ENCODE measurements at places on chromosomes 4 and X.

GRCh38 chr4:124641715-124642381 is 70.7 kb downstream of the ANKRD50 start:
- H3K36me3 ChIP-seq, result no peaks in the 10 kb centered on the region
- H3K4me3 ChIP-seq, result no peak overlapping the region
- no peak overlapping the region for H3K27ac ChIP-seq
- no peaks in the 10 kb centered on the region for H3K4me1 ChIP-seq
- peaks cover 2% of the 10 kb centered on the region for H3K27me3 ChIP-seq

GRCh38 chrX:41481264-41482109 is 34.3 kb downstream of the NYX start:
- no peak overlapping the region for H3K27ac ChIP-seq
- peak; percentile 15 for DNase-seq
- H3K4me3 ChIP-seq, result no peak overlapping the region
- H3K27me3 ChIP-seq, result no peaks in the 10 kb centered on the region
- H3K4me1 ChIP-seq, result peaks cover 3% of the 10 kb centered on the region
- H3K36me3 ChIP-seq, result no peaks in the 10 kb centered on the region

DNA sequence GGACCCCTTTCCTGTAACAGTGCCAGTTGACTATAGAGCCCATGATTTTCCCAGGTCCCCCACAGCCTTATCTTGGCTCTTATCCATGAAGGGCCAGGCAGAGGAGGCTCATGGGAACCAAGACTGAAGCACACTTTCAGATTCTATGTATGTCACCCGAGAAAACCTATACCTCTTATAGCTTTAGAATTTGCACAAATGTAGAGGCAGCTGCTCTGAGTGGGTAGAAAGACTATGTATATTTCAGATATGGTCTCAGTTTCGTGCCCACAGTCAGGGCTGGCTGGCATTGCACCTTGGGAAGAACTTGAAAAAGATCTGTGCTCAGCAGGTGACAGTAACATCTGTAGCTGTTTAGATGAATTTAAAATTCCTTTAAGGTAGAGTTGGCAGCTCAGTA is 8.3 kb upstream of the LNX1 start:
- H3K27me3 ChIP-seq, result peaks cover 18% of the 10 kb centered on the region
- H3K36me3 ChIP-seq, result no peaks in the 10 kb centered on the region
- no peak for DNase-seq
- H3K4me3 ChIP-seq, result no peak overlapping the region
- no peaks in the 10 kb centered on the region for H3K4me1 ChIP-seq

- H3K4me3 ChIP-seq, result no peak overlapping the region
- no peak for DNase-seq
- no peaks in the 10 kb centered on the region for H3K4me1 ChIP-seq
- no peak overlapping the region for H3K27ac ChIP-seq
- H3K27me3 ChIP-seq, result no peaks in the 10 kb centered on the region
Observed at GRCh38 chrX:31572360-31572759, 500.5 kb upstream of the FTHL17 start.

DNA sequence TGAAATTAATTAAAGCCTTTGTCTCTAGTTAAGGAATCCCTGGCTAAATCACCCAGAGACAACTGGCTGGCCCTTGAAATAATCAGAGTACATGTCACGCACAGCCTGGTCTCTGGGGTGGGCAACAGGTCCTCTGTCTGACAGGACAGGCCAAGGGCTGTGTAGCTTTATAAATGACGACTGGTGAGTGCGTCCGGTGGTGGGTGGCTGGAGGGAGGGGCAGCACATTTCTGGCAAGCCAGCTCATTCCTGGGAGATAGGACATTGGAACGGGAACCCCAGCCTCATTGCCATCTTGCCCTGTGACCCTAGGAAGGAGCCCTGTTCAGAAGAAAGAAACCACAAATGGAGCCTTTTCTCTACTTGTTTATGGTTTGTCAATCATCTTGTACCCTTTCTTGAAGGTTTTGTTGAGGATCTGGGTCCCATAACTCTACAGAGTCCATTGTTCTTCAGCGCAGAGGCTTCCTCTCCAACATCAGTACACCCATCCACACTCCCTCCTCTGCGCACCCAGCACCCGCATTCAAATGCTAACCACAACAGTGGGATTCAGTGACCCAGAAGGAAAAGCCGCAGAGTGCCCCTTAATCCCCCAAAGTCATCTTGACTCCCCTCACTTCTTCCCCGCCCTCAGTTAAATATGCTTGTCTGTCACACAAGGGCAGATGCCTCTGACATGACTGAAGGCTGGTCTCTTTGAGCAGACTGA is 368.1 kb downstream of the UNC5C start:
- DNase-seq, result no peak
- peaks cover 5% of the 10 kb centered on the region for H3K27me3 ChIP-seq
- H3K4me3 ChIP-seq, result no peak overlapping the region

- no peak overlapping the region for H3K27ac ChIP-seq
- no peaks in the 10 kb centered on the region for H3K4me1 ChIP-seq
- no peak overlapping the region for H3K4me3 ChIP-seq
- DNase-seq, result no peak
Observed at GRCh38 chr4:93983140-93983539, 154.6 kb downstream of the ATOH1 start.

- no peaks in the 10 kb centered on the region for H3K36me3 ChIP-seq
- no peak overlapping the region for H3K27ac ChIP-seq
- H3K4me3 ChIP-seq, result no peak overlapping the region
- peaks cover 28% of the 10 kb centered on the region for H3K27me3 ChIP-seq
Observed at GRCh38 chr4:57059890-57060716, 50.1 kb downstream of the IGFBP7 start.

DNA sequence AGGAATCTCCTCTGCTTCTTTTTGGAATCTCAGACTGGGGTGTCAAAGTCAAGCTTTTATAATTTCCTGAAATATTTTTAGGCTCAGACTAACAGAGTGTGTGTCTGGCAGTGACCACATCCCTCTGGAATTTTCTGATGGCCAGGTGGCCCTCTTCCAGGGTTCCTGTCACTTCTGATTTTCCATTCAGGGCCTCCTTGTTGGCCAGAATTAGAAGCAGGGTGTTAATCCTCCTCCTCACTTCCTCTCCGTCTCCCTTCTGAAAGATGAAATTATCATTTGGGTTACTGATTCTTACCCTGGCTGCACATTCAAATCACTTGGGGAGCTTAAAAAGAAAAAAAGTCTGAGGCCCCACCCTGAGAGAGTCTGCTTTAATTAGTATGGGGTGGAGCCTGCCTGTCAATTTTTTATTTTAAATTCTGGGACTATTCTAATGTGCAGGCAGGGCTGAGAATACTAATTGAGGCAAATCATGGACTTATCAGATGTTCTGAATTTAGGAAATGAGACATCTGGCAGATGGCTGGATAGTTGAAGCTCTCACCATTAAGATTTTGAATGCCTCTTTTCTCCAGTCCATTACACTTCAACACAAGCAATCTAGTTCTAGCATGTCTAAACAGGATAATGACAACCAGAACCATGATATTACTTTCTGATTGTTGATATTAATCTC is 43.2 kb downstream of the HAND2 start:
- no peak overlapping the region for H3K27ac ChIP-seq
- H3K36me3 ChIP-seq, result no peaks in the 10 kb centered on the region
- H3K27me3 ChIP-seq, result no peaks in the 10 kb centered on the region
- DNase-seq, result no peak
- H3K4me3 ChIP-seq, result no peak overlapping the region

- H3K27ac ChIP-seq, result no peak overlapping the region
- H3K27me3 ChIP-seq, result peaks cover 31% of the 10 kb centered on the region
- no peaks in the 10 kb centered on the region for H3K36me3 ChIP-seq
- DNase-seq, result no peak
Observed at GRCh38 chrX:137545711-137546651, 19.9 kb upstream of the ZIC3 start.

- no peak overlapping the region for H3K27ac ChIP-seq
- no peak for DNase-seq
Observed at GRCh38 chr4:179110356-179110755, 1668.1 kb upstream of the AGA start.
